ENCODE measurements at places on chromosomes 3 and 15. TPM values are rescaled to one million over a fixed set of nuclear protein-coding genes. Genes with fewer than 3 reads are reported as not detected.

The PROK2 gene
- polyA plus RNA-seq, result 0.67 TPM

The GRAMD1C gene
- polyA plus RNA-seq, result 14.4 TPM

GRCh38 chr3:25455441-25456132, 27.5 kb downstream of the RARB start:
- DNase-seq, result no peak

DNA sequence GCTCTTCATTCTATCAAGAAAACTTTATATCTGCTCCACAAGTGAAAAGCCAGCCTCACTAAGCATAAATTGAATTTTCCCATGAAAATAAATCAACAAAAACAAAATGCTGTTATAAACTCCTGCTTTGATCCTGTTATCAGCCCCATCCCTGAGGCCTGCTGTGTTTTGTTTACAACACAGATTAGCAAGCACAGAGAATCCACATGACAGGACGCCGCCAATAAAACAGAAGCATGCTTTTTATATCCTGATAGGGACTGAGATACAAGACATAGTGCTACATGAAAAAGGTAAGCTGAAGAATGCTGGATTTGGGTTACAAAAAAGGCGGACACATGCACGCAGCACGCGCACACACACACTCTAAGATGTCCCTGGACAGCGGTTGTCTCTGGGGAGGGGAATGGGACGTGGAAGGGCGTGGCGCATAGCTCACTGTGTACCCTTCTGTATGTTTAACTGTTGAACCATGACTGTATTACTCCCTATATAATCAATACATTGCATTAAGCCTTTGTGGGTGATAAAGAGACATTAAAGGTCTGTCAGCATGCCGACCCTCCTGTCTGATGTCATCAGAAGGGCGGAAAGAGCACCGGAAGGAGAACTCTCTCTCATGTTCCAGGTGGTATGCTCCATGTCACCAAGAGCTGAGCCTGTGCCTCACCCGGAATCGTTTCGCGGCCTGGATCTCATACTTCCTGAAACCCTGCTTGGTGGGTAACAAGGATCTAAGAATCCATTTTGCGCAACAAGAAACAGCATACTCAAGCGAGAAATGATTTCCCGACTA, 93.9 kb downstream of the IQSEC1 start:
- DNase-seq, result no peak

DNA sequence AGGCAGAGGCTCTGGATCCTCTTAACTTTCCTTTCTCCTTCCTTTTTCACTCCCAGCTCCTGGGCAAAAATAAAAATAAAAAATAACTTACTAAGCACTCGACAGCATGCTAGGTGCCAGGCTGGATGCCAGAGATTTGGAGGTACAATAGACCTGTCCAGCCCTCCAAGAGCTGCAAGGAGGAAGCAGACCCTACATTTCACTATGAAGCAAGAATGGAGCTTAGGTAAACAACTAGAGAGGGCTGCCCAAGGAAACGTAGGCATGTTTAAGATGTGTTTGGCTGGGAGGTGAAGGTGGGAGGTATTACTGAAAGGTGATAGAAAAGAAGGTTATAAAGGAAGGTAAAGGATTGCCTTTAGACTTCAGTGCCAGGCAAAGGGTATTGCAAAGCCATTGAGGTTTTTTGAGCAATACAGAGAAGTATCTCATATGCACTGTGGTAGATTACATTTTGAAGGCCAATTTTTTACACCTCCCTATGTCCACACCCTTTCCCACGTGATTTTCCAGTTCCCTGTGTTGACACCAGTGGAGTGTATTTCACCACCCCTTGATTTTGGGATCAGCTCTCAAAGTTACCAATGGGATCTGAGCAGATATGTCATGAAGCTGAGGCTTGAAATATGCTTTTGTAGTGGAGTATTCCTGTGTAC, 69.1 kb downstream of the DCLK3 start:
- DNase-seq, result no peak

The C3orf80 gene
- 0.72 TPM for polyA plus RNA-seq

DNA sequence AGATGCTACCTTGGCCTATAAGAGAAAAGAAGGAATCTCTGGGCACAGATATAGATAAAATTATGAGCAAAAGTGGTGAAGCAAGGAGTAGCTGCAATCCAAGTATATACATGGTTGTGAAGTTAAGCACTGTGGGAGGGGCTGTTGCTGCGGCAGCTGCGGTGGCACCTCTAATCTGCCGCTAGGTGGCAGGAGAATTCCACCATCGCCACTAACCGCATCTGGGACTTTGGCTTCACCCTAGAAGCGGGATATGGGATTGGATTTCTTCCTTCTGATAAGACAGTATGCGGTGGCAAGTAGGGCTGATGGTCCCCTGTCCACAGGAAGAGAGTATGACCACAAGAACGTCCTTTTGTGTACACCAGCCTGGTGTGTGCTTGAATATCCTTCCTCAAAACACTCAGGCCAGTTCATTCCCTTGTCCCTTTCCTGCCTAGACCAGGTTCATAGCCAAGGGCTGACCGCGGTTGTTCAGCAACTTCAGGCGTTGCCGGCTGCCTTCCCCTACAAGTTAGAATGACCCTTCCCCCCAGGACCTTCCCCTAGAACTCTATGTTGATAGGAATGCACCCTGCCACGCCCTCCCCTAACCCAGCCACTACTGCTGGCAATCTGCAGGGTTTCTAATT, 5.1 kb downstream of the MAGEL2 start:
- peak; percentile 75 for DNase-seq

DNA sequence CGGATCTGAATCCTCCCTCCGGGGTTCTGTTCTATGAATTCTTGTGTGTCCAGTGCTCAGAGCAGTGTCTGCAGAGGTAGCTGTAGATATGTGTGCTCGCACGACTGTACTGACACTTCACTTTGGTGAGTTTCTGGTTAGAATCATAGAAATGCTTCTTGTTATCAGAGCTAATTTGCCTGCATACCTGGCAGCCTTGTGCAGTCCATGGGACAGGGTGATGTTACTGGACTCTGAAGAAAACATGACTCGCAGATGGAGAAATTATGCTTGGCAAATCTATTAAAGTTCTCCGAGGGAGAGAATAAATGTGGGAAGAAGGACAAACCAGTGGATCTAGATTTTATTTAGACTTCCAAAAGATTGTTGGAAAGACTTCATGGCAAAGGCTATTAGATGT, 12.2 kb downstream of the CGNL1 start:
- DNase-seq, result no peak

Data from large intestine (tissue), 12 donors.